ENCODE measurements at places on chromosomes 3 and 15.
A peak's percentile ranks its signal among the peaks of the same experiment; 100 is the strongest.

DNA sequence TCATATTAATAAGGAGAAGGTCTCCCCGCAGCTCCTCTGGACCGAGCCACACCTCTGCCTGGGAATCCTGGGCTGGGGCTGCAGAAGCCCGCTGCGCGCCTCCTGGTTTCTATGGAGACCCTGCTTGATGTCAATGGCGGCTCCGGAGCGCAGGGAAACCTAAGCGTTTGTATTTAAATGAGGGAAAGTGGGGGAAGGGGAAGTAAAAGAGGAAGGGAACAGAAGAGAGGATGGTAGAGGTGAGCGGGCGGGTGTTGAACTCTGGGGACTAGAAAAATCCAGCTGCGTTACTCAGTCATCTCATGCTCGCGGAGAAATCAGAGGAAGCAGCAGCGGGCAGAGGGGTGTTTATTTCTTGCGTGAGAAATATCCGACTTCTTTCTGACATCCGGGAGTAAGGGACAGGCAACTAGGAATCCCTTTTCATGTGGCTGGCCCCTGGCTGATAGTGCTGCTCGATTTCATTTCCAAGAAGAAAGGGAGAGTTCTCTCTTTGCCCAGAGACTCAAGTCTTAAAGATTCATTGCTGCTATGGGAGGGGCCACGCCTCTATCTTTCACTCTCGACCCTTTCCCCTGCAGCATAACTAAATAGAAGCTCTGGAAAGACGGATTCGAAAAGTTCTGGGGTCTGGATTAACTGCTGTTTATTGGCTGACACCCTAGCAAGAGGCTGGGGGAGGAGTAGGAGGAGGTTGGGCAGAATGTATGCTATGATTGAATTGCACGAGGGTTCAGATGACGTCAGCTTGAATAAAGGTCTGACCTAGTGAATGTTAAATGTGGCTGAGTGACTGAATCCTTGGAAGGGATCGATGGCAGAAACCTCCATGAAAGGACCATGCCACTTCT lies 110.5 kb upstream of the GAP43 start:
- peak; percentile 63 for DNase-seq

GRCh38 chr15:97566961-97567360 lies 393.5 kb upstream of the ARRDC4 start:
- DNase-seq, result no peak

DNA sequence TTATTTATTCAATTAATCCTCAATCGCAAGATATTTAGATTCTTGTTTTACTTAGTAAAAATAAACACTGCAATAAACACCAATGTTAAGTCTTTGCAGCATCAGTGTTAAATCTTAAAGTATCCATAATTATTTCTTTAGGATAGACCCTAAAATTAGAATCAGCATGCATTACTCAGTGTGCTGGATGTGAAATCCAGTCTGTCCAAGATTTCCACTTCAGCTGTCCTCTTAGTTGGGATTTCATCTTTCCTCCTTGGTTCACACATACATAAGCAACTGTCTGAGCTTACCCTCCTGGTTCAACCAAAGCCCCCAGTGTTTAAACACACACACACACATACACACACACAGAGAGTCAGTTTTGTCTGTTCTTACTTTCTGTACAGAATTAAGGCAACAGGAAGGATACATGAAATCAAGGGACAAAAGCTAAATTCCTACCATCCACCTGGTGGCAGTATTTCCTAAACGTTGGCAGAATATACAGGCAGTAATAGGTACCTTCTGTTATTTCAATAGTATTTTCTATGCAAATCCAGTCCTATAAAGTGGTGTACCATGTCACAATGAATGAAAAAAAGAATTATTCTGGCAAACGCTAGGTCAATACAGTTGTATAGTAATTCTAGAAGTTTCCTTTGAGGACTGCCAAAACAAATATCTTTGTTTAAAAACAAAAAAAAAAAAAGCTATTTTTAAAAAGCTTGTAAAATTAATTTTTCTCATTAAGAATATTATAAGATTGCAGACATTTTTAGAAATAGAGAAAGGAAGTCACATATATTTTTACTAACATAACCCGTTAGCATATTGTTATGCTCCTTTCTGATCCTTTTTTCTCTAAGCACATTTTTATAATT lies 27.3 kb upstream of the DMXL2 start:
- peak; percentile 43 for DNase-seq

GRCh38 chr15:55257012-55257670 lies 32.5 kb downstream of the RAB27A start:
- no peak for DNase-seq

- DNase-seq, result no peak
These were observed 67.4 kb upstream of the MEX3B start for GRCh38 chr15:82113106-82113715.
